Gastroesophageal sphincter (tissue), 4 donors: ENCODE measurements at places on chromosomes 1 and 21. TPM values are rescaled to one million over a fixed set of nuclear protein-coding genes. Genes with fewer than 3 reads are reported as not detected.

- no peak for ATAC-seq
Measured at GRCh38 chr1:231376875-231377549, 38.9 kb downstream of the SPRTN start.

Gene FOXO6
- total RNA-seq = 0.27 TPM

- no peak for ATAC-seq
Measured at GRCh38 chr1:247493106-247493505, 35.2 kb upstream of the OR2B11 start.

GRCh38 chr1:219697682-219698081 lies 84.8 kb upstream of the ZC3H11B start:
- no peak for ATAC-seq

DNA sequence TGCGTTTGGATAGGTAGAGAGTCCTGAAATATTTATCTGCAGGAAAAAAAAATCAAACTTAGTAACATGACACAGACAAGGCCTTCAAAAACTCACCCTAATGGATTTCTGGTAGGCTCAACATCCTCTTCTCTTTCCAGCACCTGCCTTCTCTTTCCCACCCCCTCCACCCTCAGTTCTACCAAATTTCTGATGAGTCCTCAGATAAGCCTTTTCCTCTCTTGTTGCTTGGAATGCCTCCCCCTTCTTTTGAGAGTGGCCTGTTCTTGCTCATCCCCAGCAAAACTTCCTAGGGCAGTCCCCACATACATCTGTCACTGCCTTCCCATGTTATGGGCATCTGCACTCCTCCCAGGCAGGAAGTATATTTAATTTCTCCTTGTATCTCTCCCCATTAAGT lies 7.6 kb upstream of the LBR start:
- no peak for ATAC-seq

DNA sequence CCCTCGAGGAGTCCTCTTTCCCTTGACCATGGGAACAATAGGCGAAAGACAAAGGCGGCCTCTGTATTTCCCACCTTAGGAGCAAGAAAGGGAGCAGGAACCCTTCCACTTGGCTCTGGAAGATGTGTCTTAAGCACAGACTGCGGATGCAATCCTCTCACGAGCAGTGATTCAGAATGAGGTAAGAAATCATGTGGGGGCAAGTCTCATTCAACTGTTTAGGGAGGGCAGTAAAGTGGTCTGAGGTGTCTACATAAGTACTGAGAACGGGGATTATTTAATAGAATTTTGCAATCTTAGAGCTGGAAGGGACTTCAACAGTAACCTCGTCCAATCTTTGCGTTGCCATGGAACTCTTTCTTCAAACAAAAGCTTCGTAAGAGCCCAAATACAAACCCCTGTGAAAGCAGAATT lies 1.6 kb upstream of the DYRK3 start:
- peak; percentile 73 for ATAC-seq

DNA sequence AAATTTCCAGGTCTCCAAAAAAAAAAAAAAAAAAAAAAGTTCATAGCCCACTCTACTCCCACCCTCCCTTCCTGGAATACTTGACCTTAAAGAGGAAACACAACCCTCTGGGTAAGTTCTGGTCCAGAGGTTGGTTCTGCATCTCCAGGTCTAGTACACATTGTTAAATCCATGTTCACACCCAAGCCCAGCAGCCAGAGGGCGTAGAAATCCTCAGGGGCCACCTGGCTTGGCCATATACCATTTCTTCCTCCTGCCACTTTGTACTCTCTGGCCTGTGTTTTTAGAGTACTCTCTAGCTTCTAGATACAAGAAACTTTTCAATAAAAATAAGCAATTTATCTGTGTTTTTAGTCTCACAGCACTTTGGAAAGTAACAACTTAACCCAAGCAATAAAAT lies 89.3 kb downstream of the PHTF1 start:
- ATAC-seq = no peak

Gene KLHDC7A
- total RNA-seq = 0.22 TPM

- ATAC-seq = peak; percentile 27
Measured at GRCh38 chr1:214446772-214447556, 104.4 kb downstream of the PTPN14 start.

DNA sequence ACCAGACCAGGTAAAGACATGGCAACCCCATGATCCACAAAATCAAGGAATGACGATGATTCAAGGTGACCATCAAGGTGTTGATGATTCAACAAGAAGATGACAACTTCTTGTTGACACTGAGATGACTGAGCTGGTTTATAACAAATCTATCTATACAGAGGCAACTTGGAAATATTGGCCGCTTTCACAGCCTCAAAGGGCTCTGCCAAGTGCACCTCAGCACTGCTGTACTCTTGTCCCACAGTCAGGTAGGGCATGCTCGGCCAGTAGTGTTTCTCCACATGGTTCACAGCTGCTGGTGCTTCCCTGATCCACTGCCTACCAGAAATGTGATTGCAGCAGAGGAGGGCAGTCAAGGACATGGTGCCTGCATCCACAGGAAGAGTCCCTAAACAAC lies 125.2 kb upstream of the SYT6 start:
- ATAC-seq = no peak

DNA sequence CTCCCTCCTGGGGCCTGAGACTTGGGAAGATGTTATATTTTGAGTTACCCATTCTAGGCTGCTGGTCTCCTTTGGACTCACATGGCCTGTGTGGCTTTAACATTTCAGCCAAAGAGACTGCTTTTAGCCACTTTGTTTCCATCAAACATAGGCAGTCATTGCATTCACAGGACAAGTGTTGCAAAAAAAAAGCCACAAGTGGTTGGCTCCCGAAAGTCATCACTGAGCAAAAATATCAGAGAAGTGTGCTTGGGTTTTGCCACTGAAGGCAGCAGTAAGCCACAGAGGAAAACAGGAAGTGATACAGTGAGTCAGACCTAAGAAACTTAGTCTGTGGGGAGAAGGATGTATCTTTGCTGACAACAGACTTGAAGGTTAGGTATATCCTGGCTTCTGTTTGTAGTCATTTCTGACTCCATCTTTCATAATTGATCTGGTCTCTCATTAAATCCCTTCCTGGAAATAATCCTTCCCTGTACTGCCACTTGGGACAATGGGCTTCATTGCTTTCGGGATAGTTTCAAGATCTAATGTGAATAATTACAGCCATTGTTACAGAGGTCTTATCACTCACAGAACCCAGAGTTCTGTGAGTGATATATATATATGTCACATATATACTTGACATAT lies 80.9 kb downstream of the COLGALT2 start:
- peak; percentile 71 for ATAC-seq

- ATAC-seq = peak; percentile 71
Measured at GRCh38 chr1:177448652-177449357, 278.0 kb downstream of the BRINP2 start.

DNA sequence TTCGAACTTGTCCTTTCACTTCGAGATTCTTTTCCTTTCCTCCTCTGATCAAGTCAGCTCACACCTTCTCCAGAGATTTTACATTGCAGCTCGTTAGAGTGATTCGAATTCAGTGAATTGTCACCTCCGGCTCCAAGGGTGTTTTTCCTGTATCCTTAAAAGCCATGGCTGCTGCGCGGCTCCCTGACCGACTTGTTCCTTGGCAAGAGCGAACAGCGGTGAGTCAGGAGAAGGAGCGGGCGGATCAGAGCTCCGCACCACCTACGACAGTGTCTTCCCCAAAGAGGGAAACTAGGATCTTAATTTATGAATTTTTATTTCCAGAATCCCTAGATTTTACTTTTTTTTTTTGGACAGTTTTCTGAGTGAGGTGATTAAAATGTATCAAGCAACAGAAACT lies 204.4 kb upstream of the ADGRL2 start:
- ATAC-seq = no peak

Gene KRTAP13-1
- total RNA-seq = not detected

GRCh38 chr1:49086327-49086726 lies 309.6 kb upstream of the BEND5 start:
- no peak for ATAC-seq

Gene CFAP107
- total RNA-seq = not detected

- peak; percentile 35 for ATAC-seq
Measured at GRCh38 chr21:33395891-33396331, 7.3 kb upstream of the IFNGR2 start.

Gene MYBPH
- total RNA-seq = not detected

DNA sequence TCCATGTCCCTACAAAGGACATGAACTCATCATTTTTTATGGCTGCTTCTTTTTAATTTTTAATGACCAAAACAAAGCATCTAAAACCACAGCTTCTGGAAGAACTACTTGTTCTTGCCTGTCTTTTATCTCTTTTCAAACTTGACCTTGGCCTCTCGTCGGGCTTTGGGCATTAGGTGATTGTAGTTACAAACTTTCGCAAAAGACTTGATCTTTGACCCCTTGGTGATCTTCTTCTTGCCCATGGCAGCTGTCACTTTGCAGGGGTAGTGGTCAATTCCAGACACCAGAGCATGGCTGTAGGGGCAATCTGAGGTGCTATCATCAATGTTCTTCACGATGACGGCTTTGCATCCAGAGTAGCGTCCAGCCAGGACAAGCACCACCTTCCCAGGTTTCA lies 67.8 kb downstream of the EPB41 start:
- no peak for ATAC-seq

Gene KMO
- 0.62 TPM for total RNA-seq

- ATAC-seq = no peak
Measured at GRCh38 chr21:14451546-14451945, 68.6 kb upstream of the HSPA13 start.

DNA sequence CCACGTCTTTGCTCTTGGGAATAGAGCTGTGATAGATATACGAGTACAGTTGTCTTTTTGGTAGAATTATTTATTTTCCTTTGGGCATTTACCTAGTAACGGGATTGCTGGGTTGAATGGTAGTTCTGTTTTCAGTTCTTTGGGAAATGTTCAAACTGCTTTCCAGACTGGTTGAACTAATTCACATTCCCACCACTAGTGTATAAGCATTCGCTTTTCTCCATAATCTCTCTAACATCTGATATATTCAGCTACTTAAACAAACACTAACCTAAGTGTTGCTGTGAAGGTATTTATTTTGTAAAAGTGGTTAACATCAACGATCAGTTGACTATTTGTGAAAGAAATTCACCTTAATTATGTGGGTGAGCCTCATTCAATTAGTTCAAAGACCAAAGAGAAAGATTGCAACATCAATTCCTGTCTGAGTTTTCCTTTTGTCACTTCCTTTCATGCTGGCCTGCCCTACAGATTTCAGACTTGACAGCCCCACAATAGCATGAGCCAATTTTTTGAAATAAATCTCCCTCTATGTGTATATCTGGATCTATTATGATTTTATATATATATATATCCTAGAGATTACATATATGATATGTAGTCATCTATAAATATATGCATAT lies 26.7 kb upstream of the DUSP10 start:
- no peak for ATAC-seq

DNA sequence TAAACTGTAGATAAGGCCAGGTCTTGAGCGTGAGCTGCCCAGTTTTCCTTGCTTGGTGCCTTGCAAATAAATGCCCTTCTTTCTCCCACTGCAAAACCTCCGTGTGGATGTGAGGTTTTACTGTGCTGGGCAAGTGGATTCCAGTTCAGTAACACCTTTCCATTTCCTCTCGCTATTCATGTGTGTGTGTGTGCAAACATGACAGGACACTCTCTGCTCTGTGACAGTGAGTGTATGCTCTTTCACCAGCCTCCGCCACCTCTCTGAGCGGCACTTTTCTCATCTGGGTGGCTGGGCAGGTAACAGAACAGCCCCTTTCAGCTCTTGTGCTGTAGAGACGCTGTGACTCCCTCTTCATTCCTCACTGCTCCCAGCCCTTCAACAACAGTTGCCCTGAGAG lies 23.9 kb downstream of the CNIH3 start:
- no peak for ATAC-seq

Gene FCRL4
- total RNA-seq = not detected

GRCh38 chr1:1213345-1214265 lies at the start of gene TNFRSF4:
Gene TNFRSF4 (minus strand): TSS chr1:1214153. CDS start chr1:1214127, 26 bp downstream.
- ATAC-seq = no peak

DNA sequence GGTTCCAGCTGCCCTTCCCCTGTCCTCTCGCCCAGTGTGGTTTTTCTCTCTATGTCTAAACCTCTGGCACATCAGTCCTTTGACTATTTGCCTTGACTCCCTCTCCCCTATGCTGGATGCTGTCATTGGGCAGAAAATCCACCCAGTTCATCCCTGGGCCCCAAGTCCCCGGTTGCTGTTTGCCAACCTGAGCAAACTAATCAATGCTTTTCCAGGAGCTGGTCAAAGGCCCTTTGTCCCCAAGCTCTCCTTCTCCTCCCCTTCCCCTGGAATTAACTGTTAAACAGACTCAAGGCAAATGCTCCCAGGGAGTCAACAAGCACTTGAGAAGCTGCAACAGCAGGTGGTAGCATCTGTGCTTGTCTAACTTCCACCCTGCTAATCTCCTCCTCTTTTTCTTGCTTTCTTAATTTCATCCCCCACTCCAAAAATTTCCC lies 102.7 kb downstream of the LMX1A start:
- ATAC-seq = no peak
